Effector memory CD4-positive, alpha-beta T cell (primary cell): ENCODE measurements at places on chromosomes 6 and 20.

DNA sequence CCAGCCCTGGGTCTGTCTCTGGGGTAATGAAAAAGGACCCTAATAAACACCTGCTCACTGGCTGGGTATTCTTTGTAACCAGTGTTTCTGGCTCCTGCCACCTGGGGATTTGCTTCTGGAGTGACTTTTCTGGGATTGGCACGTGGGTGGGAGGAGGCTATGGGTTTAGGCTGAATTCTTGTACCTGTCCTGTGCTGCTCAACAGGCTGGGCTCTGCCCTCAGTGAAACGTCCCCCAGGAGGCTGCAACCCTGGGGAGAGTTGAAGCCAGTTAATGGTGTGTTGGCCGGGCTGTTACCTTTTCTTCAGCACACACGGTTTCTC is 6.8 kb downstream of the NPBWR2 start:
- H3K27me3 ChIP-seq = peaks cover 13% of the 10 kb centered on the region
- H3K4me1 ChIP-seq = peaks cover 8% of the 10 kb centered on the region

GRCh38 chr6:113461153-113461932 is 395.8 kb upstream of the MARCKS start:
- no peaks in the 10 kb centered on the region for H3K27me3 ChIP-seq
- no peaks in the 10 kb centered on the region for H3K36me3 ChIP-seq
- no peak overlapping the region for H3K27ac ChIP-seq
- no peak for DNase-seq
- H3K4me1 ChIP-seq = no peaks in the 10 kb centered on the region
- H3K4me3 ChIP-seq = no peak overlapping the region

- no peaks in the 10 kb centered on the region for H3K4me1 ChIP-seq
- no peak overlapping the region for H3K27ac ChIP-seq
- H3K4me3 ChIP-seq = no peak overlapping the region
- DNase-seq = no peak
These were observed 454.3 kb upstream of the JARID2 start for GRCh38 chr6:14791526-14791925.

DNA sequence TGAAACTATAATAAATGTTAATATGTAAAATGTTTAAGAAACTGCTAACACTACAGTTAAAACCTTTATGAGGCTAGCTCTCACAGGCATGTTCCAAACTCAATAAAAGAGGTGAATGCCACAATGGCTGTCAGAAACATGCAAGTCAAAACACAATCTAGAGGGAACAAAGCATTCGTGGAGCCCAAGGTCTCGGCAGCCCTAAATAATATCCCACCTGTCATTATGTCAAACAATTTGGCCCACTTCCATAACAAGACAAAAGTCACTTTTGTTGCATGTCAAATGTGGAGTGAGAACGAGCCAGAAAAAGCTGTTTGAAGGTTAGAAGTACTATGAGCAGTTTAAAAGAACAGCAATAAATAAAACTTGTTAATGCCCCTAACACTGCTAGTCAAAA is 181.9 kb downstream of the GMDS start:
- no peak for DNase-seq
- no peaks in the 10 kb centered on the region for H3K27me3 ChIP-seq
- H3K4me3 ChIP-seq = no peak overlapping the region
- no peaks in the 10 kb centered on the region for H3K36me3 ChIP-seq

DNA sequence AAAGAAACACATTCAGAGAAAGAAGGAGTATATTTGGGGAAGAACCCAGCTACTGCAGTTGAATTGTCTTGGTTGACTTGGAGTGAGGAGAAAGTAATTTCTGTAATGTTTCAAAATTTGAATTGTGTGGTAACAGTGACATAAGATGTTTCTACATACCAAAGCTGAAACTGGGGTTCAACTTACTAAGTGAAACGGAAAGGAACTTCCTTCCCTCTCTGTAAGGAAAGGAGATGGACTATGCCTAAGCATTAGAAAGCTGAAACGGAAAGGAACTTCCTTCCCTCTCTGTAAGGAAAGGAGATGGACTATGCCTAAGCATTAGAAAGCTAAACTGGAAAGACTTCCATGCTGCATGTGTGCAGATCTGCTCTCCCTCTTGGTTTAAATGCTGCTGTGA is 46.0 kb downstream of the HUS1B start:
- DNase-seq = no peak
- H3K4me1 ChIP-seq = no peaks in the 10 kb centered on the region
- no peaks in the 10 kb centered on the region for H3K27me3 ChIP-seq
- H3K4me3 ChIP-seq = no peak overlapping the region
- H3K36me3 ChIP-seq = peaks cover 32% of the 10 kb centered on the region

DNA sequence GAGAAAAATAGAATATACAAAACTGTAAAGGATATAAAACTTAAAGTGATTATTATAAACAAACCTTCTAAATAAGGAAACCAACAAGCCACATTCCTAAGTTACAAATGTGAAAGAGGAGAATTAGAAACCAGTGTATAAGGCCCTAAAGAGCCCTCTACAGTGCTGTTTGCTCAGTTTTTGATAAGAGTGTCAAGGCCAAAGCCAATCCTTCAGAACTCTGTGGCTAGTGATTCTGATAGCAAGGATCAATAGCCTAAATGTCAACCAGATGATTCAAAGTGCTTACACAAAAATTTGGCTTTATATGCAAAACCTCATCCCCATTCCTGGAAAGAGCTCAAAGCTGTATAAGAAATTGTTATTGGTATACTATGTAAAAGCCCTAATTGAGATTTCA is 104.6 kb upstream of the HTR1E start:
- H3K4me1 ChIP-seq = no peaks in the 10 kb centered on the region
- no peaks in the 10 kb centered on the region for H3K36me3 ChIP-seq
- H3K27ac ChIP-seq = no peak overlapping the region
- no peaks in the 10 kb centered on the region for H3K27me3 ChIP-seq
- DNase-seq = no peak

- no peak overlapping the region for H3K4me3 ChIP-seq
- H3K27me3 ChIP-seq = no peaks in the 10 kb centered on the region
- no peaks in the 10 kb centered on the region for H3K36me3 ChIP-seq
- H3K4me1 ChIP-seq = no peaks in the 10 kb centered on the region
- no peak for DNase-seq
These were observed 171.0 kb downstream of the QRSL1 start for GRCh38 chr6:106800379-106800778.
